ENCODE measurements at places on chromosomes 5 and 9. TPM values are rescaled to one million over a fixed set of nuclear protein-coding genes. Genes with fewer than 3 reads are reported as not detected.

Gene BTNL8
- total RNA-seq, result not detected

Gene PLPP6
- 1.8 TPM for total RNA-seq

GRCh38 chr5:60148366-60148765 lies 254.8 kb upstream of the PDE4D start:
- no peak overlapping the region for H3K27ac ChIP-seq
- H3K27me3 ChIP-seq, result no peaks in the 10 kb centered on the region
- H3K4me1 ChIP-seq, result no peaks in the 10 kb centered on the region
- no peak overlapping the region for H3K4me3 ChIP-seq

- H3K36me3 ChIP-seq, result no peaks in the 10 kb centered on the region
- no peaks in the 10 kb centered on the region for H3K27me3 ChIP-seq
- DNase-seq, result no peak
- H3K4me1 ChIP-seq, result peaks cover 53% of the 10 kb centered on the region
These were observed 1.3 kb upstream of the NRARP start for GRCh38 chr9:137303151-137303892.

- no peak overlapping the region for H3K27ac ChIP-seq
- H3K36me3 ChIP-seq, result no peaks in the 10 kb centered on the region
- no peak for DNase-seq
- H3K4me3 ChIP-seq, result no peak overlapping the region
- no peaks in the 10 kb centered on the region for H3K4me1 ChIP-seq
These were observed 52.6 kb downstream of the C5 start for GRCh38 chr9:120997502-120997901.

GRCh38 chr5:110853267-110853666 lies 114.5 kb downstream of the SLC25A46 start:
- no peak for DNase-seq
- H3K27ac ChIP-seq, result no peak overlapping the region
- H3K4me1 ChIP-seq, result no peaks in the 10 kb centered on the region
- H3K4me3 ChIP-seq, result no peak overlapping the region

DNA sequence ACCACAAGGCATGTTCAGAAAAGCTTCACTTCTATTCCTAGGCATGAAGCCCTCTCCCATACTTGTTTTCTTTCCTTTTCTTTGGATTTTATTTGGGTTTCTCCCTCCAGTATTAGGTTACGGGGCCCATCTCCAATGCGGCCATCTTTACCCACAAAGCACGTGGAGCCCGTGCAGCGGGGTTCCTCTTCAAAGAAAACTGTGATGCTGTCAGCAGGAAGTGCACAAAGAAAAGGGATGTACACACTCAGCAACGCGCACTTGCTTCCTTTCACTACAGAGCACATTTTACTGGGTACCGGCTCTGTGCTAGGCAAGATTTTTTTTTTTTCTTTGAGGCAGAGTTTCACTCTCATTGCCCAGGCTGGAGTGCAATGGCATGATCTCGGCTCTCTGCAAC lies 106.6 kb downstream of the COL23A1 start:
- DNase-seq, result no peak
- no peak overlapping the region for H3K27ac ChIP-seq

Data from Panc1 (cell line).